Amygdala (tissue), 56 donors: ENCODE measurements at places on chromosomes 12 and 14.

DNA sequence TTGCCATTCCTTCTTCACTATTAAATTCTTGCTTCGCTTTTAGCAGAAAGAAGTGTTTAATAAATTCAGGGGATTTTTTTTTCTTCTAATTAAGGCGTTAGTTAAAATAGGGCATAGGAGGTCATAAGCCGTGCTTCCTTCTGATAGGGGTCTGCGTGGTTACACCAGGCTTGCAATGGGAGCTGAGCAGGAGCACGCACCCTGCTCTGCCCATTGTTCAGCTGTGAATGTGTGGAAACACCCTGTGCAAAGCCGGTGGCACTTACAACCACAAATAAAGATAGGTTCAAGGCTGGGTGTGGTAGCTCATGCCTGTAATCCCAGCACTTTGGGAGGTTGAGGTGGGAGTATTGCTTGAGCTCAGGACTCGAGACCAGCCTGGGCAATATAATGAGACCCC, 162.1 kb downstream of the PRKCH start:
- no peak for DNase-seq

GRCh38 chr14:74829251-74829650, 46.7 kb downstream of the PROX2 start:
- no peak for DNase-seq

DNA sequence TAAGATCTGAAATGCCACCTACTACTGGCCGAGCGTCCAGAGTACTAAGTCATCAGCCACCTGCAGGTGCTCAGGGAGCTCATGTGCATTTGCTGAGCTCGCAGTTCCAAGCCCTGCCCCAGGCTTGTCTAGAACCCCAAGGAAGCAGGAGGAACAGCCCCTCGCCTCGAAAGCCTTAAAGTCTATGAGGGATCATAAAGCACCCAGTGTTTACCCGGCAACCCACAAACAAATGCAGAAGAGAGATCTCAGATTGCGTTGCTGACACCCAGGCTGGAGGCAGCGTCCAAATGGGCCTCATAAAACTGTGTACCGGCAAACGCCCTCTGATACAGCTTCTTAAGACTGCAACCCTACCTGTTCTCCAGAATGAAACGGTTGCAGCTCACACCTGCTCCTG, 6.8 kb downstream of the KDM2B start:
- no peak for DNase-seq

- no peak for DNase-seq
These were observed 88.8 kb downstream of the ATF7IP start for GRCh38 chr12:14454098-14454907.

GRCh38 chr14:68018598-68018997, 199.0 kb downstream of the RAD51B start:
- no peak for DNase-seq

GRCh38 chr14:39863441-39863840, 431.2 kb upstream of the FBXO33 start:
- no peak for DNase-seq

- DNase-seq = no peak
These were observed 424.2 kb downstream of the ETNK1 start for GRCh38 chr12:23049180-23049579.

GRCh38 chr12:66129934-66130266, 650 bp downstream of the LLPH start:
- no peak for DNase-seq

DNA sequence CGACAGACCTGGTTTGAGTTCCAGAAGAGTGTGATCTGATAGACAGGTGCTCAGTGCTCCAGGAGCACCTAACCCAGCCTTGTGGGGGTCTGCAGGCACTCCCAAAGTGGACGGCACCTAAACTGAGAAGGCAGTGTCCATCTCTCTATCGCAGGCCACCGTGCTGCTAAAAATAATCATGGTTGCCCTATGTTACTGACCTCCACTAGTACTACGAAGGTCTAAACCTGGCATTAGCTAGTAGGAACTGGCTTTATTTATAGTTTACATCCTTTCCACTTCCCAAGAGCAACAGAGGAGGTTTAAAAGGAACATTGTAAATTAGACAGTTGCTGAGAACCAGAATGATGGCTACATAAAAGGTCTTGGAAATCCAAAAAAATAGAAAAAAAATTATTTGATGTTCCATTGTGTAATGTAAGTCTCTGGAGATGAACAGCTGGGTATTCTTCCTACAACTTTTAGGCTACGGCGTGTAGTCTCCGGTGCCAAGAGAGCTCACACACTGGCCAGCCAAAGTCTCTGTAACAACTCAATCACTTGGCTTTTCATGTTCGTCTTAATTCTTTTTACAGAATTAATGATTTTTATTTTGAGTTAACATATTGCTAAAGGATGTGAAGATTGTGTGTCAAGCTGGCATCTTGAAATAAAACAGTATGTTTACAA, 27.3 kb downstream of the PPFIBP1 start:
- no peak for DNase-seq

GRCh38 chr12:76074701-76075336, 9.7 kb downstream of the NAP1L1 start:
- DNase-seq = no peak
